ENCODE measurements at places on chromosomes 5 and 9. TPM values are rescaled to one million over a fixed set of nuclear protein-coding genes. Genes with fewer than 3 reads are reported as not detected.

DNA sequence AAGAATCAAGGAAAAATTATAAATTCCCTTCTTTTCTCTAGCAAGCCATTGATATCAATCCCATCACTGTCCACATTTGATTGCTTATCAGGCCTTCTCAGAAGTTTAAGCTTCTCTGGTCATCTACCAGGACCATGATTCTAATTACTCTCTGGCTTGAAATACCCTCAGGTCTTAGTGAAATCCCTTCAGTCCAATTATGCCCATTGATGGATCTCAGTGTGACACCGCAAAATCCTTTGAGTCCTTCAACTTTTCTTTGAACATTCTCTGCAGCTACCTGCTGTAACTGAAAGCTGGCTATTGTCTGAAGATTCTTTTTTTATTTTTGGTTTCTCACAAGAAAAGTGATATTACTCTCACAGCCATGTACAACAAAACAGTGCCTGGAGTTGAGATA, 3.0 kb upstream of the CDH9 start:
- no peaks in the 10 kb centered on the region for H3K27me3 ChIP-seq
- no peaks in the 10 kb centered on the region for H3K4me1 ChIP-seq
- H3K36me3 ChIP-seq: no peaks in the 10 kb centered on the region
- H3K4me3 ChIP-seq: no peak overlapping the region
- DNase-seq: no peak

DNA sequence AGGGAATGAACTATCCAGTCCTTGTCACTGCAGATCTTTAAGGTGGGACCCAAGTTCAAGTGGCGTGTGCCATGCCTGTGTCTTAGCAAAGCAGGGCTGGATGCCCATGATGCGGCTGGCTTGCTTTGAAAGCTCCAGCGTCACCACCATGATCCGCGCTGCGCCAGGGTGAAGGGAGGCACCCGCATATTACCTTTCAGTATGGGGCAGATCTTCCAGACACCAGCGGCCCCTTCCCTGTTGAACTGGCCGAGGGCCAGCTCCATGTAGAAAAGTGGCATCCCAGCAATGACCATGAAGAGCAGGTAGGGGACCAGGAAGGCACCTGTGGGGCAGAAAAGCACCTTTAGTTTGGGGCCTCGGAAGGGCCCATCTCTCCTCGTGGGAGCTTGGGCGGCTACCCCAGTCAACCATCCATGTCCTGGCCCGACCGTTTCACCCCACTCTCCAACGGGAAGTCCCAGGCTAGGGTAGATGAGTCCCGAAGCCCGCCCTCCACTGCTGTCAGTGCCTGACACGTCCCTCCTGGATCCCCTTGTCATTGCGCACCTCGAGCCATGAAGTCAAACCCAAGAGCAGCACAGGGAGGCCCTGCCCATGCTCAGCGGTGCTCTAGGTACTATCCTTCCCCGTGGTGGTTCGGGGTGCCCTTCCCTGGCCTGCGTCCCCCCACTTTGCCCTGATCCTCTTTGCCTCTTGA, 3.9 kb downstream of the SLC6A3 start:
- no peak overlapping the region for H3K27ac ChIP-seq
- no peak overlapping the region for H3K4me3 ChIP-seq
- DNase-seq: no peak
- peaks cover 4% of the 10 kb centered on the region for H3K4me1 ChIP-seq
- H3K27me3 ChIP-seq: peaks cover 33% of the 10 kb centered on the region

GRCh38 chr9:96459268-96460007, 9.5 kb downstream of the HABP4 start:
- DNase-seq: no peak
- H3K4me3 ChIP-seq: no peak overlapping the region
- no peak overlapping the region for H3K27ac ChIP-seq
- peaks cover 4% of the 10 kb centered on the region for H3K36me3 ChIP-seq
- H3K27me3 ChIP-seq: no peaks in the 10 kb centered on the region

DNA sequence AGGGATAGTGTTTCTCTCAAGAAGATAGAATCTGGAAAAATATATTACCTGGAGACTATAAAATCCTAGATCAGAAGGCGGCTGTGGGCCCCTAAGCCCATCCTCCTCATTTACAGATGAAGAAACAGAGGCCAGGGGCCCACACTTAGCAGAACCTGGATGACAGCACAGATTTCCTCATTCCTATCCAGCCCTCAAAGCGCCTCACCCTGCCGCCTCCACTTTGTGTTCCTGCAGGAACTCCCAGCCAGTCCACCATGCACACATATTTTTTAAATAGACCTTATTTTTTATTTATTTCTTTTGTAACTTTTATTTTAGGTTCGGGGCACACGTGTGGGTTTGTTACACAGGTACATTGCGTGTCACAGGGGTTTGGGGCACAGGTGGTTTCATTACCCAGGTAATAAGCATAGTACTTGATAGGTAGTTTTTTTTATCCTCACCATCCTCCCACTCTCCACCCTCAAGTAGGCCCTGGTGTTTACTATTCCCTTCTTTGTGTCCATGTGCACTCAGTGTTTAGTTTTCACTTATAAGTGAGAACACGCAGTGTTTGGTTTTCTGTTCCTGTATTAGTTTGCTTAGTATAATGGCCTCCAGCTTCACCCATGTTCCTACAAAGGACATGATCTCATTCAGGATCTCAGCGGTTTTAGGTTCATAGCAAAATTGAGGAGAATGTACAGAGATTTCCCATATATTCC, 85.5 kb upstream of the MAP1B start:
- H3K36me3 ChIP-seq: no peaks in the 10 kb centered on the region
- DNase-seq: no peak
- peaks cover 25% of the 10 kb centered on the region for H3K27me3 ChIP-seq
- no peak overlapping the region for H3K27ac ChIP-seq
- H3K4me3 ChIP-seq: no peak overlapping the region
- H3K4me1 ChIP-seq: no peaks in the 10 kb centered on the region

DNA sequence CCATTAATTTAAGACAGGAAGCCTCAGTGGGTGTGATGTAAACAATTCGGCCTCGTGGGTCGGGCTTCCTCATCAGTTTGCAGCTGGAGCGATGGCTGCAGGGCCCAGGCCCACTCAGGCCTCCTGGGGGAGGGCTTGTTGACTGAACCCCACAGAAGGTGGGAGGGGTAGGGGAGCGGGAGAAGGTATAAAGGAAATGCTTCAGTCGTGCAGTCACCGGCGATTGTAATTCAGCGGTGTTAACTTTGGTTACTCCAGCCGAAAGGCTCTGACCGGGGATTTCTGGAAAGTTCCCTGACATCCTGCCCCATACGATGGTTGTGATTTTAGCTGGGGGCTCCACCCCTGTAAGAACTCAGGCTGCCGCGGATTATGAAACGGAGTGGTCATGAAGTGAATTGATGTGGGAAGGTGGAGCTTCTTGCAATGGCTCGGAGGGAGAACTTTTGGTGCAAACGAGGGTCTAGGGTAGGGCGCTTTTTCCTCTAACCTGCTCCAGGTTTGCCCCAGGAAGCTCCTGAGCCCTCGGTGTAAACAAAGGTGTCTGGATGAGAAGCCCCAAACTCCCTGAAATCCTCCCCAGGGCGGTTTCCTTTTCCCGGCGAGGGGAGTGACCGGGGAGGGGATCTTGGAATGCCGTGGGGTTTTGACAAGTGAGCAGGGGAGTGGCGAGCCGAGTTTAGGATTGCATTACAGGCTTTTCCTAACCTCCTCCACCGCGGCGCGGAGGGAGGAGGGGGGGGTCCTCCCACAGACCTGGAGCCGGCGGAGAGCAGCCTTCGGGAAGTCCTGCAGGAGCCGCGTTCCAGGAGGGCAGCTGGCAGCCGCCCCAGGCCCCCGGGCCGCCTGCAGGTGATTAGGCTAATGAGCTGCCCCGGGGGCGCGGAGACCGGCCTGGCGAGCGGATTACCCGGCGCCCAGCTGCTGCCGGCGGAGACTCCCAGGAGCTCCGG, 215.5 kb downstream of the PDZD2 start:
- H3K27ac ChIP-seq: no peak overlapping the region
- H3K4me3 ChIP-seq: peak overlapping the region; percentile 78
- peaks cover 19% of the 10 kb centered on the region for H3K4me1 ChIP-seq

DNA sequence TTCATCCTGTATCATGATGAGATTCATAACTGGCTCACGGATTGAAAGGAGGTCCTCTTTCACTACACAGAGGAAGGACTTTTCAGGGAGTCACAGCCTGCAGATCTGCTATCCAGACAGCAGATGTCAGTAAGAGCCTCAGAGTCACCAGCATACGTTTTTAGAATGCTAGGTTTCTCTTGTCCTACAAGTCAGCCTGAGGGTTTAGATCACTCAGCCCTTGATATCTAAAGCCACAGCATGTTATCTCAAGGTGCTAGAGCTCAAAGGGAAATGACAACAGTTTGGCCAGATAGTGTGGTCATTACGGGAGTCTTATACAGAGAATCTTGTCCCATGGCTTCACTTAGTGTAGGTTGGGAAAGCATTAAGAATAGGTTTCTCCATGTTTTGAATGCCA, 30.9 kb upstream of the SLC46A2 start:
- no peak overlapping the region for H3K4me3 ChIP-seq
- peaks cover 4% of the 10 kb centered on the region for H3K4me1 ChIP-seq
- H3K27me3 ChIP-seq: peaks cover 18% of the 10 kb centered on the region
- no peak overlapping the region for H3K27ac ChIP-seq
- DNase-seq: no peak

GRCh38 chr9:104961238-104961637, 33.3 kb upstream of the ABCA1 start:
- H3K4me1 ChIP-seq: peaks cover 20% of the 10 kb centered on the region
- peak; percentile 84 for DNase-seq

DNA sequence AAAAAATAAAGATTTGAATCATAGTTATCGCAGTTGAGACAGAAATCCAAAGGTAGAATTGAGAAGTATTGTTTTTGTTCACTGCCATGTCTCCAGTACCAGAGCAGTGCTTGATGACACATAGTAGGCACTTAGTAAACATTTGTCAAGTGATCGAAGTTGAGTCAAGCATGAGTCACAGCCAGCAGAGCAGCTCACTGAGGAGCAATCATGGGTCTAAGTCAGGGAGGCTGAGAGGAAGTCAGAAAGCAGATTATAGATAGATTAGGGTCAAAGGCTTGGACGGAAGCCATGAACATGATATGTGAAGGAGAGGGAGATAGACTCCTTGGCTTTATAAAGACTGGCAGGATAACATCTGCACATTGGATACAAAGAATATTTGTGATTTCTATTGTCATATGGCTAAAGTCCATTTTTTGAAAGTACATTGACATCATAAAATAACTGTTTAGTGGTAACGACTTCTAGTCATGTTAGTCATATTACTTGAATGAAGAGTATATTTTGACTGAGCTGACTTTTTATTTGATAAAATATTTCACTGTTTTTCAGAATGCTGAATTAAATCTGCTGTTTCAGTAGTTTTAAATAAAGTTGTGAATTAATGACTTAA, 168.5 kb downstream of the RAB3C start:
- H3K27ac ChIP-seq: no peak overlapping the region
- DNase-seq: peak; percentile 9
- peaks cover 3% of the 10 kb centered on the region for H3K27me3 ChIP-seq
- H3K4me1 ChIP-seq: no peaks in the 10 kb centered on the region

DNA sequence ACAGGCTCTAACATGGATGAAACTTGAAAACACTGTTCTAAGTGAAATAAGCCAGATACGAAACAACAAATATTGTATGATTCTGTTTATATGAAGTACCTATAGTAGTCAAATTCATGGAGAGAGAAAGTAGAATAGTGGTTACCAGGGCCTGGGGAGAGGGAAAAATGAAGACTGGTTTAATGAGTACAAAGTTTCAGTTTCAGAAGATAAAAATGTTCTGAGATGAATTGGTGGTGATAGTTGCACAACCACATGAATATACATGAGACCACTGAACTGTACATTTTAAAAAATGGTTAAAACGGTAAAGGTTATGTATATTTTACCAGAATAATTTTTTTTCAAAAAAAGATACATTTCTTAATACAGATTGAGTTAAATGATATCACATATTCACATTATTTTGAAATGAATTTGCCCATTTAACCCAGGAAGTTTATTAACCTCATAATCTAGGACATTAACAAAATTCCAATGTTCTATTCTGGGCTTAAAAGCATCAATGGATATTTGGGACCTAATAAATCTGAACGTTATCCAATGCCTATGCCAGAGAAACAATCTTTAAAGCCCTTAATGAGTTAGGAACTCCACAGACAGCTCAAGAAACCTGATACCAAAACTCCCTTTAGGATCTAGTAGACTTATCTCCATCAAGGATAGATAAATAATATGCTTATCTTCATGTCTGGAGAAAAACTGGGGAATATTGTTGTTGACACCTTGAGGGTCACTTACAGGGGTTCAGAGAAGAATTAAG, 521.3 kb downstream of the EFNA5 start:
- H3K4me1 ChIP-seq: no peaks in the 10 kb centered on the region
- DNase-seq: no peak
- no peaks in the 10 kb centered on the region for H3K27me3 ChIP-seq
- H3K36me3 ChIP-seq: no peaks in the 10 kb centered on the region

GRCh38 chr5:114838937-114839336, 330.8 kb downstream of the TRIM36 start:
- no peak overlapping the region for H3K4me3 ChIP-seq
- no peaks in the 10 kb centered on the region for H3K27me3 ChIP-seq
- H3K4me1 ChIP-seq: no peaks in the 10 kb centered on the region
- no peak overlapping the region for H3K27ac ChIP-seq
- no peaks in the 10 kb centered on the region for H3K36me3 ChIP-seq

- H3K4me3 ChIP-seq: no peak overlapping the region
- peaks cover 12% of the 10 kb centered on the region for H3K27me3 ChIP-seq
- no peaks in the 10 kb centered on the region for H3K4me1 ChIP-seq
- DNase-seq: no peak
- H3K27ac ChIP-seq: no peak overlapping the region
These were observed 151.6 kb upstream of the MAP1B start for GRCh38 chr5:71955723-71956122.

GRCh38 chr9:105850852-105851500, 156.6 kb downstream of the TMEM38B start:
- H3K27ac ChIP-seq: no peak overlapping the region
- H3K4me3 ChIP-seq: no peak overlapping the region
- H3K36me3 ChIP-seq: no peaks in the 10 kb centered on the region
- no peaks in the 10 kb centered on the region for H3K27me3 ChIP-seq
- no peaks in the 10 kb centered on the region for H3K4me1 ChIP-seq

GRCh38 chr9:106947106-106947900, 84.3 kb downstream of the ZNF462 start:
- no peaks in the 10 kb centered on the region for H3K36me3 ChIP-seq
- H3K27me3 ChIP-seq: no peaks in the 10 kb centered on the region
- no peak overlapping the region for H3K27ac ChIP-seq
- no peak for DNase-seq
- no peak overlapping the region for H3K4me3 ChIP-seq

DNA sequence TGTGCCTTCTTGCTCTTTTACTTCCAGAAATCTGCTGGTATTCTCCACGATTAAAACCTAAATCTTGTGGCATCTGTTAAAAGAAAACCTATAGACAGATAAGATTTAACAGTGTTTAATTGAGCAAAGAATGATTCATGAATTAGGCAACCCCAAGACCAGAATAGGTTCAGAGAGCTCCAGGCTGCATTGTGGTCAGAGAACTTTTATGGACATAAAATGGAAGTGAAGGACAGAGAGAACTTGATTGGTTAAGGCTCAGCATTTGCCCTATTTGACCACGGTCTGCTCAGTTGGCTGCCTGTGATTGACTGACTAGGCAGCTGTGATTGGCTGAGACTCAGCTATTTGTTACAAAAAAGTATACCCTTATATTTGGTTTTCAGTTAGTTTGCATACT, 10.4 kb upstream of the SLC36A2 start:
- no peak overlapping the region for H3K27ac ChIP-seq
- H3K4me1 ChIP-seq: no peaks in the 10 kb centered on the region
- H3K4me3 ChIP-seq: no peak overlapping the region
- no peaks in the 10 kb centered on the region for H3K36me3 ChIP-seq

- H3K4me3 ChIP-seq: no peak overlapping the region
- no peak overlapping the region for H3K27ac ChIP-seq
- H3K36me3 ChIP-seq: no peaks in the 10 kb centered on the region
- no peaks in the 10 kb centered on the region for H3K27me3 ChIP-seq
These were observed 465.3 kb upstream of the ARRDC3 start for GRCh38 chr5:91848453-91848852.

LCN15 gene
- total RNA-seq: not detected

EGFLAM gene
- not detected for total RNA-seq

ARL15 gene
- total RNA-seq: 6.3 TPM

GLRA1 gene
- not detected for total RNA-seq
